Activated CD8-positive, alpha-beta memory T cell treated with anti-CD3 and anti-CD28 coated beads, Interleukin-2, amount 10 ng/mL, durations not matched to agents 7 days and 5 days (primary cell): ENCODE measurements at places on chromosomes 4 and X.

DNA sequence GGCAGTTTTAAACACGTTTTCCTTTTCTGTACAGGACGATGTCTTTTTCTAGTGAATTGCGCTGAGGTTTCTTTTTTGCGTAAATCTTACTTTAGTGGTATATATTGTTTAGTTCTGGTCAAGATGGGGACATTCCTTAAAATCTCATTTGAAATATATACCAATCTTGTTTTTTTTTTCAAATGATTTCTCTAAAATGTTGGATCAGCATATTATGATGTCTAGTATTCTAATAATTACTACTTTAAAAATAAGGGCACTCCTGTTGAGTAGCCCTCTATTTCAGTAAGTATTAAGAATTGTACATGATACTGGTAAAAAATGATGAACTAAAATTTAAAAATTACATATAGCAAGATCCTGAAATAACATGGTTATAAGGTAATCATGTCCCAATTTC, 224.1 kb upstream of the ARHGAP24 start:
- DNase-seq, result no peak

DNA sequence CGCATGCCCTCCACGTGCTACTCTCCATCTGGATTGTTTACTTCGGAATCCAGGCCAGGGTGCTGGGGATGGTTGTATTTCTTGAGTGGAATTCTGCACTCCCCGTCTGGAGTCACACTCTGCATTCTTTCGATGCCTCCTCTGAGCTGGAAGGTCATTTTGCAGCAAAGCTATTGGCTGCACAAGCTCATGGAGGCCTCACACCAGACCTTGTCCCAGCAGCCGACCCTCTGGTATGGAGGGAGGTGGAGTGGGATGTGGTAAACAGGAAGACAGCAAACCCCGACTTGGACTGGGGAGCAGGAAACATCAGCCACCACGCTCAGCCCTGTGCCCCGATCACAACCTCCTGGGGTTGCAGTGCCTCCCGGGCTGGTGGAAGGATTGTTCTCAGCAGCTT, 225.3 kb upstream of the LNX1 start:
- no peak for DNase-seq

DNA sequence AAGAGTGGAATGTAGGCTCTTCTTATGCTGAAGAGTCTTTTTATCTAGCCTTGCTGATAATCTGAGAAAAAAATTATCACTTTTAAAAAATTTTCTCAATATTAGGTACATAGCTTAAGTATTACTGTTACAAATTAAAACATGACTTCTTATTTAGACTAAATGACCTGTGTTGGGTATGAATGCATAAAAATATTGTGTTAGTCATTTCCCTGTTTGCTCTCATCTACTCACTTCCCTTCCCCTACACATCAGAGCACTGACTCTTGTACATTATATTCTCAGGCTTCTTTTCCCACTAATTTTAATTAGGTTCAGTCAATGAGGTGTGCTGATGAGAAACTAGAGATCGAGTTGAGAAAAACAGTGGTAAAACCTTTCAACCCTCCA, 881.0 kb downstream of the PCDH18 start:
- no peak for DNase-seq

GRCh38 chr4:39446842-39447573, 11.7 kb downstream of the RPL9 start:
- peak; percentile 59 for DNase-seq

GRCh38 chrX:20320461-20321159, 53.9 kb upstream of the RPS6KA3 start:
- DNase-seq, result no peak

- no peak for DNase-seq
Measured at GRCh38 chr4:120886191-120886590, 36.3 kb downstream of the PRDM5 start.

GRCh38 chrX:39904816-39905537, 192.8 kb downstream of the BCOR start:
- DNase-seq, result no peak

DNA sequence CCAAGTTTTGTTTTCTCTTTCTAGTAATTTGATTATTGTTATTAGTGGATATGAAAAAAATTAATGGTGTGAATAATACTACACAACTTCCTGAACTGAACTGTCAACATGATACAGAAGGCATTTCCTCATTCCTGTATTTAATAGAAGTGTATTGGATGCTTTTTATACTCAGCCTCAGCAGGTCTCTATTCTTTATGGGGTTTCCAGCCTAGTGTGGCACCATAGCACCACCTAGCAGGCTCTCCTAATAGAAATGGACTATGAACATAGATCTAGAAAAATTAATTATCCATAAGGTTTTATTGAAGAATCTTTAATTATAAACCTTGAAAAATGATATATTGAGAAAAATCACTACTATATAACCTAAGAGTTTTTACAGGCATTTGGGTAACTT, 52.4 kb downstream of the GLRB start:
- no peak for DNase-seq

- DNase-seq, result no peak
Measured at GRCh38 chr4:4696530-4696929, 154.7 kb upstream of the STX18 start.

- DNase-seq, result no peak
Measured at GRCh38 chrX:42123369-42123768, 200.0 kb upstream of the CASK start.

GRCh38 chr4:62159876-62160275, 959.8 kb downstream of the ADGRL3 start:
- no peak for DNase-seq

- DNase-seq, result no peak
Measured at GRCh38 chrX:119229253-119229615, 6.9 kb upstream of the PGRMC1 start.

GRCh38 chr4:78766650-78767049, 9.5 kb upstream of the BMP2K start:
- DNase-seq, result no peak

DNA sequence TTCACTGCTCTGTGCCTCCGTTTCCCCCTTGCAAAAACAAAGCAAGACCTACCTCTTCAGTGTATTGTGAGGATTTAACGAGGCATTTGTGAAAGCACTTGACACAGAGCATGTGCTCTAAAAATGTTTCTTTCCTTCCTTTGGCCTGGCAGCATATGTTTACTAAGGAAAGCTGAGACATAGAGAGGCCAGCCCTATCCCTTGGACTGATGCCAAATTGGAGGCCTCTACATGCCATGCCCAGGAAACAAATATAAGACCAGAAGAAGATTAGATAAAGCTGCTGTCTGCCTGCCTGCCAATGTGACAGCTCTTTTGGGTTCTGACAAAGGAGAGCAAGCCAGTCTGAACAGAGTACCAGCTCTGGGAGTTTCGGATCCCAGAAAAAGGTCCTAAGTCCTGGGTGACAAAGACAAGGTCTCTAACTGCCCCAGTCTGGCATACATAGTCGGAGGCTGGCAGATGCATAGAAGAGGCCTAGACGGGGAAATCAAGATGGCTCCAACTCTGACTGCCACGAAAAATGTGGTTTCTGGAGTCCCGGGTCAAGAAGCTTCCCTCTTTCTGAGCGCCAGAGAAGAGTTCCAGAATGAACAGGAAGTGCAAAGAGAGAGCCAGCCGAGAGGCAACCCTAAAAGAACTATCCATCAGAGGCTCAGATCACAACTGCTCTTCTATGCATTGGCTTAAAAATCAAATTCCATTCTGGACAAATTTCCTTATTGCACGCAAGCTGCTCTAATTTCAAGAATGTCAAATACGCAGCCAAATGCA, 25.8 kb downstream of the OTUD6A start:
- DNase-seq, result no peak

DNA sequence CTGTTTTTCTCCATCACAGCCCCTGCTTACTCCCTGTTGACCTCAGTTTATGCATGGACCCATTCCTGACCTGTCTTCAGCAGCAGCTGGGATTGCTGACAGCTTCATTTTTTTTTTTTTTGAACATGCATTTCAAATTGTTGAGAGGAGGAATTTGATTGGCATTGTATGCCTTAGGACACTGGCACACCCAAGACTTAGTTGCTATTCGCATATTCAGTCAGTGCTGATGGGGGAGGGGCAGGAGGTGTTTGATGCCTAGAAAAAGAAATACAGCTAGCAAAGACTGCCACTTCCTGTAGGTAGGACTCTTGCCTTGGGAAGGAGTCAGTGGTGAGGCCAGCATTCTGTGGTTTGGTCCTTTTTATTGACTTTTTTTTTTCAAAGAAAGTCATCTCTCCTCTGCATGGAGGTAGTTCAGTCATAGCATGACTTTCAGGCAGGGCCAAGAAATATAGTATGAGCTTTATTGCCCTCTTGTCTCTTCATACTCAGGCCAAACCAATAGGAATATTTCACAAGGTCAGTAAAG, 33.6 kb upstream of the XK start:
- peak; percentile 40 for DNase-seq

- no peak for DNase-seq
Measured at GRCh38 chr4:24537025-24537424, 47.3 kb downstream of the DHX15 start.

GRCh38 chrX:34585561-34585960, 71.5 kb downstream of the TMEM47 start:
- no peak for DNase-seq

DNA sequence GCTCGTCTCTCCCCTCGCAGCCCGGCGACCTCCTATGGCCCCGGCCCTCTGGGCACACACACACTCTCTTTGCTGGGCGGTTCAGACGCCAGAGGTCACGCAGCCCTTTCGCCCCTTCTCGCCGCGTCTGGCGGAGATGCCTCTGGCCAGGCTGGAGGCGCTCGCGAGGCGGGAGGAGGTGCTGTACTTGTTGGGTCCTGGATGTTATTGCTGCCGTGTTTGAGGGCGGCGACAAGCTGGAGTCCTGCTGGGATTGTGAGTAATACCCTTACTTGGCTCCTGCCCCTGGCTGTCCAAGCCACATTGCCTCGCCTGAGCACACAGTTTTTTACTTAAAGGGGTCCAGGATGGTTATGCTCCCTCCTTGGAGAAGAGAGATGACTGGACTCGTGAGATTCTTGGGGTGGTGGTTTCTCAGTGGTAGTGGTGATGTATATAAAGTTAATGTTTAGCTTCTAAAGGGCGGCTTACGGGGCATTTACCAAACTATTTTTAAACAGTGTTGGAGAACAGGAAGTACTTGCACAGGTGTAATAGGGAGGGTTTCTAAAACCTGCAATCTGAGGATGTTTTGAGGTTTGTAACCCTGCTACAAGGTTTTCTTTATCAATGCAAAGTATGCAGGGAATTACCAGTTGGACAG, 572 bp downstream of the USP53 start:
- peak; percentile 79 for DNase-seq

DNA sequence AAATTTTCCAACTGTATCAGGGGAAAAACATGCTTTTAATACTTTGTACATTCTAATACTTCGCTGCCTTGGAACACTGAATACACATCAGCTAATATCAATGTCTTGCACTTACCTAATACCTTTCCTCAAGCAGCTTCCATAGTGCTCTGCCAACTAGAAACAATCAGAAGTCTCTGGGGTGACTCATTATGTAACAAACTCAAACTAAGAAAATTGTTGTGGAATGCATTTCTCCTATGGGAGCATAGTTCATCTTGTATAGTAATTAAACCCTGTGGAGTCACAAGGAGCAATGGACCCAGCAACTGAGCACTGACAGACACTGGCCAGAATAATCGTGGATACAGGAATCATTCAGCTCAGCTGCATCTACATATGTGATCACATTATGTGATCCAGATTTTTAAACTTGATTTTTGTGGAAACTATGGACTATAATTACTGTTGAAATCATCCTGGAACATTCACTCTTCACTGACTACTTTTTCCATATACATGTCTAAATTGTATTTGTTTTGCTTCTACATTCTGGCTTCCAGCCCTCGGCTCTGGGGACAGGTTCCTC, 496.9 kb downstream of the TMA16 start:
- no peak for DNase-seq

DNA sequence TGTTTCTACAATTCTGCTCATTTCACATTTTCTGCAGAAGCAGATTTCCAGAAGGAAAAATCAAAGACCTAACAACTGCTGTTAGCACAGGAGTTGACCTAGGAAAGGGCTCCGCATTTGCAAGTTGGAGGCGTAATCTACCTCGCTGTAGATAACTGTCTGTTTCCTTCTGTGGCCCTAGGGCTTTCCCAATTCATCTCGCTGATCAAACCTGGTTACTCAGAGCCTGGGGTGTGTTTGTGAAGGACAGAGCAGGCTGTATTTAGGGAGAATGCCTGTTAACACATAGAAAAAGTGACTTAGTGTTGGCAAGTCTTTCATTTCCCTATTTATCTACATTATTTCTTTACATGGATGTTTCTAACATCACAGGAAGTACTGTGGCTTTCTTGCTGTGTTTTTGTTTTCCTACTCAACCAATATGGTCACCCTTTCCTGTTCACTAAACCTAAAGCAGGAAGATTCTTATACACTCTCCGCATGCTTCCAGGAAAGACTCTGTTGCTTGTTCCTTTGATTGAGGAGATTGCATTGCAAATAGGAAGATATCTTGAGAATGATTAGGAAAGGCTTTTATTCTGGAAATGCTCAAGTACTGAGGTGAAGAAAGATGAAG, 40.5 kb downstream of the AGA start:
- no peak for DNase-seq

DNA sequence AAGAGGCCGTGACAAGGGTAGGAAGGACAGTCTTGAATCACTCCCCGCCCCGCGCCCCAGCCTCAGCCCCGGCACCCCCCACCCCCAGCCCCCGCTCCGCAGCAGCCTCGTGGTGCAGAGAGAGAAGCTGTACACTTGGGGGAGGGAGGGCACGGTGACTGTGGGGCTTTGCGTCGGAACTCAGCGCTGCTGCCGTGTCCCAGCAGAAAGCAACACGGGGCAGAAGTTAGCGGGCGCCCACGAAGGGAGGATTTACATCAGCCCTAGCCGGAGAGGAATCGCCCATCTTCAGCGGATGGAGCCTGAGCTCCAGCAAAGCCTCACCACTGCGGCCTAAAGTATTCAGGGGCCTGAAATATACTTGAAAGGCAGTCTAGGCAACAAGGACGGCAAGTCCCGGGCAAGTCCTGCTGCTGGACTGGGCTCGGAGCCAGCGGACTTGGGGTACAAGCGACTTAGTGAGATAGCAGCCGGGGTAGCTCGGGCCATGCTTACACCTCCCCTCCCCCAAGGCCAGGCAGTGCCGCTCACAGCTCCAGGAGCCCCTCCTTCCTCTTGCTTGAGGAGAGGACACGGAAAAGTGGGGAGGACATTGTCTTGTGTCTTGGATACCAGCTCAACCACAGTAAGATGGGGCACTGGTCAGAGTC, 18.5 kb upstream of the OPN1LW start:
- DNase-seq, result no peak

GRCh38 chrX:12891915-12892506, 14.4 kb upstream of the TLR8 start:
- no peak for DNase-seq
